ENCODE measurements at places on chromosomes 2 and 18.
A peak's percentile ranks its signal among the peaks of the same experiment; 100 is the strongest.

GRCh38 chr2:146239392-146240135 lies 1605.3 kb upstream of the ACVR2A start:
- peak; percentile 90 for DNase-seq

DNA sequence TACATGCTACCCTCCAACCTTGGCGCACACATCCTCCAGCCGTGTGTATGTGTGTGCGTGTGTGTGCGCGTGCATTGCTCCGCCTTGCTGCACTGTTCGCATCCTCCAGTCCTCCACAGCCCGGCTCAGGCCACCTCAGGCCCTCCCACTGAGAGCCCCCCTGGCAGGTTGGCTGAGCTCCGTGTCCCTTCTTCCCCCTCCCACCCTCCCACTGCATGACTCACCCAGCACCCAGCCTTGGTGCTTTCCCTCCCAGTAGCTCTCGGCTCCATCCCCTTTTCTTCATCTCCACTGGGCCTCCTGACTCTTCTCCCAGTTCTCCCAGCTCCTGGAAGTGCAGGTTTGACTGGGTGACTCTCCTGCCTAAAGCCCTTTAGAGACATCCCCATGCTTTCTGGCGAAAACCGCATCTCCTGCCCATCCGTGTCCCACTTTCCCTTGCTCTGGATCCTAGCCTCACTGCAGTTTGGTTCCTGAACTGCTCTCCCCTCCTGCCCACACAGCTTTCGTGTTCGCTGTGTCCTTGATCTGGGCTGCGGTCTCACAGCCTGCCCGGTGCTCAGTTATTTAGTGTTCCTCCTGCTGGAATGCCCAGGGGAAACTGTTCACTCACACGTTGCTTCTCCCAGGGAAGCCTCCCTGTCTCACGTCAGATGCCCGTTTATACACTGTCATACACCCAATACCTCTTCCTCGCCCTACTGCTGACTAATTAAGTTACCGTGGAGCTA lies 4.9 kb downstream of the TMEM177 start:
- peak; percentile 60 for DNase-seq

- DNase-seq, result peak; percentile 18
Measured at GRCh38 chr18:74861154-74861553, 263.5 kb downstream of the ZNF407 start.

DNA sequence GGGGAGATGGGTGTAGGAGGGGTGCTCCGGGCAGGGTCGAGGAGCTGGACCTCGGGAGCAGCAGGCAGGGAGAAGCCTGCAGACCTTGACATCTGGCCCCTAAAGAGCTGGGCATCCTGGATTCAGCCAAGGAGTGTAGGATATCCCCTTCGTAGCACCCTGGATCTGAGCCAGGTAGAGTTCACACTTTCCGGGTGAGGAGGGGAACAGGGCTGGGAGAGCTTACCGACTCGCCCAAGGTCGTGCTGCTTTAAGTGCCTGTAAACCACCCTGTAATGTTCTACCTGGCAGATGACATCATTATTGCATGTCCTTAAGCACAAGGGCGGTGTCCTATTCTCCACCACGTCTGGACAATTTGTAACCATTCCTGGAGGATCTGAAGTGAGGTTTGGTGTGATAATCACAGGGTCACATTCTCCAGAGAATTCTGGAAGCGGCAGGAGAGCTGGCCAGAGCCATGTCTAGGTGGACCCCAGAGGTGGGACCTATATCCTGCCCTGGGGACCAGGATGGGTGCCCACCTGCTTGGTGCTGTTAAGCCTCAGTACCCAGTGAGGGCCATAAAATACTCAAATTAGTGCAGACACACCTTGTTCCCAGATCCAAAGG lies 14.6 kb downstream of the ITM2C start:
- DNase-seq, result no peak

DNA sequence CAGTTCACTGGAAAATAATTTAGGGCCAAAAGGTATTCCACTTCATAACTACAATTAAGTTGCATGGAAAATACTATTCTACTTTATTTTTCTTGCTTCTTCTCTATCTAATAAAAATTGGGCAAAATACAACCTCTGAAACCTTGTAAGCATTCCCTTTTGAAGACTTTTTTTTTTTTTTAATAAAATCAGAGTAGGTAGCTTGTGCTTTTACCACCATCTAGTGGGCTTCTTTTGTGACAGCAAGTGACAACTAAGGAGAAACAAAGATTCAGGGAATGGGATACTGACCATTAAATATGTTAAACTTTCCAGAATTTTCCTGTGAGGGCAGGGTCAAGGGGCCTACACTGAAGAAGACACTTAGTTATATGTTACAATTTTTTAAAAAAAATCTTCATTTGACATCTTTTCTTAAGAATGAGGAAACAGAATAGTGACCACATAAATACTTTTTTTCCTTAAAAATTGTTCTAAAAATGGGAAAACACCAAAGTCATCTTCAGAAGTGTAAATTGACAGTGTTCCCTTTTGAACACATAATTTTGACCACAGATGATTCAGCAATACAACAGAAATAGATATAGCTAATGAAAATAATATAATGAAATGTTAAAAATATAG lies 1183.2 kb upstream of the ACVR2A start:
- DNase-seq, result peak; percentile 36

- DNase-seq, result no peak
Measured at GRCh38 chr2:9705196-9705595, 74.4 kb upstream of the YWHAQ start.

DNA sequence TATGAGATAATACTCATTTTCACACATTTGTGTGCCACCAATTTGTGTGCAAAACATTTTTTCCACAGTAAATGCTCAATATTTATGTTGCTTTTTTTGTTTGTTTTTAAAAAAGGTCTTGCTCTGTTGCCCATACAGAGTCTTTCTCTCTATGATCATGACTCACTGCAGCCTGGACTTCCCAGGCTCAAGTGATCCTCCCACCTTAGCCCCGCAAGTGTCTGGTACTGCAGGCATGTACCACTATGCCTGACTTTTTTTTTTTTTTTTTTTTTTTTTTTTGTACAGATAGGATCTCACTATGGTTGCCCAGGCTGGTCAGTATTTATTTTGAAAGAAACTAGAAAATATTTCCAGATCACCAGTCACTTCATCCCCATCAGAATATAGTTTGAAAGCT lies 297.8 kb upstream of the GYPC start:
- DNase-seq, result no peak

DNA sequence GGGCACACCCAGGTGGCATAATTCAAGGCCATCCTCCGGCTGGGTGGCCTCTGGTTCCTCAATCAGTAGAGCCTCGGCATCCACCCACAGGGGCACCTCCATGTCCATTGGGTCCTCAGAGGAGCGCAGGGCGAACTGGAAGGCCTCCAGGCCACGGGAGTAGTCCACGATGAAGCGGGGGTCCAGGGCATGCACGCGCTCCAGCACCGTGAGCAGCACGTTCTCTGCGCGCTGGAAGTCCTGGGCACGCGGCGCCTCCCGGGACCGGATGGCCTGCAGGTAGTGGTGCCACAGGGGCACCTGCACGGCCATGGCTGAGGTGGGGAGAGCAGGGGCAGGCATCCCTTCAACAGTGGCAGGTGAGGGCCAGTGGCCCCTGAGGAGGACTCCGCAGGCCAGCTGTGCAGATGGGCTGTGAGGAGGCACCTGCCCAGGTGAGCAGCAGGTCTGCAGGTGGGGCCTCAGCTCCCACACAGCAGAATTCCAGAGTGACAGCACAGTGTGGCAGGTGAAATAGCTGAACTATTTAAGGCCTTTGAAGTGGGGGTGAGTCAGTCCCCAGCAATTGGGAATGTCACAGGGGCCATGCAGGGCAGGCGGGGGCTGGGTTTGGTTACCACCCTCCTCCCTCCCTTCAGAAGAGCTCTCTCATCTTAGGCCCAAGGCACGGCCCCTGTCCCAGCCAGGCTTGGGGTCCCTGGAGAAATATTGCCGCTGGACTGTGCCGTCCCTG lies at the start of gene MAB21L4:
Gene MAB21L4 (minus strand): TSS at position 501 of the 733 bp plus-strand sequence. CDS start 159 bp downstream, at position 342.
- DNase-seq, result no peak

DNA sequence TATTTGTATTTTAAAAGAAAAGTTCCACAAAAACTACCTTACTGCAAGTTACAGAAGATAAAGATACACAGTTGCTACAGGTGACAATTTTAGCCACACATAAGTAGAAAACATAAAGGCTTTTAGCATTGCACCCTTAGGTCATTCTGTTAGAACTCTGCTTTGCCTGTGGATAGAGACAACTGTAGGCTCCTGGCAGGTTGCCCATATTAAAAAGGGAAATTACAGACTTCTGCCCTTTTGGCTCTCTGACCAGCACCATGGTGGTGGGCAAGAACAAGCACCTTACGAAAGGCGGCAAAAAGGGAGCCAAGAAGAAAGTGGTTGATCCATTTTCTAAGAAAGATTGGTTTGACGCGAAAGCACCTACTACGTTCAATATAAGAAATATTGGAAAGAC lies 223.3 kb downstream of the MC4R start:
- no peak for DNase-seq

DNA sequence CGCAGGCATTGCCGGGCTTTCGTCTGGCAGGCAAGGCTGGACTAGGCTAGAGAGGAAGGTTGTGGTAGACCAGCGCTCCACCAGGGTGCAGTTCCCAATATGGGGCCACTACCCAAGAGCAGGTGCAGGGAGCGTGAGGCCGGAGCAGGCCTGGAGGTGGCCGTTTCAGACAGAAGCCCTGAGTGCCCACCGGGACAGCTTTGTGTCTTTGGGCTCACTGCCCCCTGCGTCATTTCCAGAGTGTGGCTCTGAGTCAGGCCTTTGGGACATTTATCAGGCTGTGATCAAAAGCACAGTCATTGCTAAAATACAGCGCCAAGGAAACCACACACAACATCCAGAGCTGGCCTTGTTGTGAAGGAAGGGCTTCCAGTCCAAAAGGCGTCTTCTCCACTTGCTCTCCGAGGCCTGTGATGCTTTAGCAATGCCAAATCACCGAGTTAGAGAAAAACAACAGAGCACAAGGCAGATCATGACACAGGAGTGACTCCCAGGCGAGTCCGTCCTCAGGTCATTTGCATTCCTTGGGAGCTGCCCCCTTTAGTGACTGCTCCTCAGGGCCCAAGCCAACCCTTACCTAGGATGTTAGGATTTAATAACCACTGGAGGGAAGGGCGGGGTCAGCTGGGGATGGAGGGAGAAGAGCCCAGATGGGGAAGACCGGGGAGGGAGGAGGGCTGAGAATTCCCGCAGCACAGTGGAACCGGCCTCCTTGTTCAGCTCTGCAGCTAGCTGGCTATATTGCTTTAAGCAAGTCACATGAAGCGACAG lies 42.3 kb downstream of the RFX8 start:
- peak; percentile 59 for DNase-seq

GRCh38 chr2:120842456-120843439 lies 107.1 kb downstream of the GLI2 start:
- peak; percentile 52 for DNase-seq

DNA sequence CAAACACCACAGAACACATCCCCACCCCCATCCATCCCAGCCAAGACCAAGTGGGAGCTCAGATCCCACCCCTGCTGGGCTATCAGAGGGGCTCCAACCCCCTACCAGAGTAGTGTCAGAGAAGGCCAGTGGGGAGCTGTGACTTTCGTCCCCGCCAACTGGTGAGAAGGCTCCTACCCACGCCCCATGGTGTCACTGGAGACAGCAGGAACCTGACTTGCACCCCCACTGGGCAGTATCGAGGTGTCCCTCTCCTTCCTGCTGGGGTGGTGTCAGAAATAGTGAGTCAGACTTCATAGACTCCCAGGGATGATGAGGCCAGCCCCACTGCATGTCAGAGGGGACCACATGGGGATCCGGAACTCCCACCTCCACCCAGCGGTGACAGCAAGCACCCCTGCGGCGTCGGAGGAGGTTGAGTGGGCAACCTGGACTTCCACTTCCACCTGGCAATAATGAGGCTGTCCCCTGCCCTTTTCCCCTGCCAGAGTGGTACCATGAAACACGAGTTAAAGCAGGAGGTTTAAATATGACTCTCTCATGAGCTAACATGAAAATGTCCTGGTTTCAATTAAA lies 106.7 kb downstream of the CTIF start:
- no peak for DNase-seq

- no peak for DNase-seq
Measured at GRCh38 chr18:47999801-48000248, 69.4 kb upstream of the SMAD2 start.

GRCh38 chr2:138615257-138615656 lies 113.7 kb downstream of the SPOPL start:
- peak; percentile 81 for DNase-seq

- DNase-seq, result peak; percentile 60
Measured at GRCh38 chr2:20182241-20182931, 42.5 kb downstream of the SDC1 start.

DNA sequence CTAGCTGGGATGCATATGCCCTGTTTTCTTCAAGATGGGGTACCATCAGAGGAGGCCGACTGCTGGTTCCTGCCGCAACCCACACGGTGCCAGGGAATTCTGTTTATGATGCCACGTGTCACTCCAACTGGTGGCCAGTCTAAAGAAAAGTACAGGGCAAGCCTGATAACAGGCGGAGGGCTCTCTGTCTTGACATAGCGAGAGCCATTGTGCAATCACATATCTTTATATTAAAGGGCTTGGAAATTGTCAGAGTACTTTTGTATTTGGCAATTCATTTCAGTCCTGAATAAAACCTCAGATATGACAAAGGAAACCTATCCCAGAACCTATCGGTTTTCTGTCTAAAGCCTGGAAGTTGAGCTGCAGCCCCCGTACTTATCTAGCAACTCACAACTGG lies 768.4 kb downstream of the TDRD15 start:
- DNase-seq, result peak; percentile 35

DNA sequence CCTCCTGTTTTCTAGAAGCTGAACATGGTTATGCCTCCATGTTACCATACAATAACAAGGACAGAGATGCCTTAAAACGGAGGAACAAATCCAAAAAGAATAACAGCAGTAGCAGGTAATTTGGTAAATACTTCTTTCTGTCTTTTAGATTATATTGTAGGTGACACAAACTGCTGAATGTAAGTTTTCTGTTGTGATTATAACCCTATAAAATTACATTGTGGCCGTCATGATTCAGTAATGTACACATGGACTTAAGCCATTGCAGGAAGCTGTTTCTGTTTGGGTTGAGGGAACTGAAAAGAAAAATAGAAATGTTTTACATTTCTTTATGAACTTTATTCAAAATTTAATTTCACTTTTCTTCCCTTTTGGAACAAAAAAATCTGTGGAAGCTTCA lies 1.2 kb downstream of the MXD1 start:
- no peak for DNase-seq

GRCh38 chr2:110099471-110100225 lies 16.0 kb downstream of the MALL start:
- no peak for DNase-seq

DNA sequence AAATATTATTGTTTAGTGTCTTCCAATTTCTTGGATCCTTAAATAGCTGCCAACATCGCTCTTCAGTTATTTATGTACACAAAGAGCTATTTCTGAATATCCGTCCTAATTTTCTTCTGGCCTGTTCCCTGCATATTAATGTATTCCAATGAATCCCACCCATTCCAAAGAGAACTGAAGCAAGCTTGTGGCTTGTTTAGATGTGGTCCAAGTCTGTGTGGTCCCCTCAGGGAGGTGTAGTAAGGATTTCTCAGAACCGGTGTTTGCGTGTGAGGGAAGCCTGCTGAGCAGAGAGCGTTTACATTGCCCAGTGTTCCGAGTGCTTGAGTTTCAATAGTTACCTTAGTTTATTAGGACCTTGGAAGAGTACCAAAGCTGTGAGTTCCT lies 25.1 kb upstream of the IL1R1 start:
- DNase-seq, result no peak

GRCh38 chr2:216920143-216920876 lies 60.4 kb upstream of the TNP1 start:
- DNase-seq, result no peak

- DNase-seq, result peak; percentile 36
Measured at GRCh38 chr2:39782591-39782990, 3.5 kb upstream of the THUMPD2 start.

GRCh38 chr2:130314377-130314776 lies 28.3 kb upstream of the IMP4 start:
- no peak for DNase-seq

Data from fibroblast of lung (primary cell).